ENCODE measurements at places on chromosomes 5 and 9. TPM values are rescaled to one million over a fixed set of nuclear protein-coding genes. Genes with fewer than 3 reads are reported as not detected.

The IL9 gene
- total RNA-seq: not detected

The SV2C gene
- total RNA-seq: not detected

The ST6GALNAC6 gene
- 69.5 TPM for total RNA-seq

The NPR3 gene
- total RNA-seq: 14.9 TPM

The SPATA31E1 gene
- total RNA-seq: not detected

The CCDC69 gene
- total RNA-seq: 4.0 TPM

The SPINK7 gene
- total RNA-seq: not detected

The COL27A1 gene
- 5.4 TPM for total RNA-seq

DNA sequence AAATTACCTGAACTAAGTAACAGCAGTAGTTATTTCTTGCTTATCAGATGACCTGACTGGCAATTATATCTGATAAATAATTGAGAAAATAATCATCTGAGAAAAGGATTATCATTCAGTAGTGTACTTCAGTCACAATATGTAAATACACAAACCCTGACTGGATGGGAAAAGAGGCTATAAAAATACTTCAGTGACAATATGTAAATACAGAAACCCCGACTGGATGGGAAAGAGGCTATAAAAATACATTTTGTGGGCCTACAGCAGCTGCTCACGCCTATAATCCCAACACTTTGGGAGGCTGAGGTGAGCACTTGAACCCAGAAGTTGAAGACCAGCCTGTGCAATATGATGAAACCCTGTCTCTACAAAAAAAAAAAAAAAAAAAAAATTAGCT lies 11.1 kb downstream of the UBAP2 start:
- H3K4me3 ChIP-seq: no peak overlapping the region
- no peak for DNase-seq
- H3K27ac ChIP-seq: no peak overlapping the region
- no peaks in the 10 kb centered on the region for H3K27me3 ChIP-seq
- no peaks in the 10 kb centered on the region for H3K4me1 ChIP-seq
- H3K36me3 ChIP-seq: no peaks in the 10 kb centered on the region

- no peak for DNase-seq
- H3K36me3 ChIP-seq: no peaks in the 10 kb centered on the region
- no peaks in the 10 kb centered on the region for H3K27me3 ChIP-seq
- H3K4me3 ChIP-seq: no peak overlapping the region
- no peaks in the 10 kb centered on the region for H3K4me1 ChIP-seq
These were observed 229.1 kb downstream of the SEMA5A start for GRCh38 chr5:9316733-9317132.

DNA sequence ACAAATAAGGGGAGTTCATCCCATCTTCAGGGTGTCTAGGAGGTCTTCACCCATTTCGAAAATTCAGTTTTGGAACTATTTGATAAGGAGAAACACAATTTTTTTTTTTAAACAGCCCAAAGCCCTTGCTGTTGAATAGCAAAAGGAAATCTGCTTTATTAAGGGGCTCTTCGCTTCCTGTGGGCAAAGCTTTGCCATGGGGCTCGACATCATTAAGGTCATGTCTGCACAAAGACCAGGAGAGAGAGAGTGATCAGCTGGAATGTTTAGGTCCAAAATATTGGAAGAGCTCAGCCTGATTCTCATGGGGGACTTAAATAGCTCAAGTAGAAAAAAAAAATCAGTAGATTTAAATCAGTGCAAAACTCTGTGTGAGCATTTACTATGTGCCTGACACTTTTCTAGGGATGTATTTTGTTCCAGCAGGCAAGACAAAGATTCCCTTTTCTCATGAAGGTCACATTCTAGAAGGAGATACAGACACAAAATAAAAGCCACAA lies 564.6 kb upstream of the KLF4 start:
- H3K4me1 ChIP-seq: peaks cover 26% of the 10 kb centered on the region
- peak overlapping the region; percentile 42 for H3K27ac ChIP-seq
- no peak overlapping the region for H3K4me3 ChIP-seq

- H3K4me1 ChIP-seq: no peaks in the 10 kb centered on the region
- no peaks in the 10 kb centered on the region for H3K27me3 ChIP-seq
- H3K27ac ChIP-seq: no peak overlapping the region
These were observed 713.6 kb downstream of the TLE4 start for GRCh38 chr9:80285326-80285725.

GRCh38 chr5:152601806-152602732 lies 197.0 kb upstream of the NMUR2 start:
- no peak for DNase-seq
- H3K27me3 ChIP-seq: no peaks in the 10 kb centered on the region
- no peaks in the 10 kb centered on the region for H3K36me3 ChIP-seq
- no peaks in the 10 kb centered on the region for H3K4me1 ChIP-seq
- H3K4me3 ChIP-seq: no peak overlapping the region

GRCh38 chr9:69174616-69175463 lies 763 bp downstream of the TJP2 start:
- H3K4me3 ChIP-seq: peak overlapping the region; percentile 82
- no peaks in the 10 kb centered on the region for H3K36me3 ChIP-seq

- peaks cover 7% of the 10 kb centered on the region for H3K36me3 ChIP-seq
- no peaks in the 10 kb centered on the region for H3K27me3 ChIP-seq
- peak; percentile 42 for DNase-seq
- H3K4me1 ChIP-seq: peaks cover 10% of the 10 kb centered on the region
- H3K4me3 ChIP-seq: no peak overlapping the region
These were observed 38.9 kb downstream of the ACO1 start for GRCh38 chr9:32423371-32423770.

DNA sequence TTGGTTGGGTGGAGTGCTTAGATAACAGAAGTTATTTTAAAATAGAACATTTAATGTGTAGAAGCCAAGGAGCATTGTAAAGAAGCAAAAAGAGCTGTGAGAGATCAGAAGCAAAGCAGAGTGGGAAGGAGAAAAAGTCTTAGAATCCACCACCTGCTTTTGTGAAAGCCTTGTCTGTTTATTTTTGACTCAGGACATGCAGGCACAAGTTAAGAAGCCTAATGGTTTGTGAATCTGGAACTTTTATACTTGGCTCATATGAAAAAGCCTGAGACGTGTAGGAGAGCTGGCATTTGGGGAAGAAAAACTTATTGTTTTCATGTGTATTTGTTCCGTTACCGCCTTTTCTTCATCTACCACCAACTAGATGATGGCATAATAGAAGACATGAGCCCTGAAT lies 38.5 kb upstream of the ITGA2 start:
- H3K4me3 ChIP-seq: no peak overlapping the region
- H3K36me3 ChIP-seq: no peaks in the 10 kb centered on the region
- peaks cover 7% of the 10 kb centered on the region for H3K4me1 ChIP-seq
- H3K27me3 ChIP-seq: no peaks in the 10 kb centered on the region

DNA sequence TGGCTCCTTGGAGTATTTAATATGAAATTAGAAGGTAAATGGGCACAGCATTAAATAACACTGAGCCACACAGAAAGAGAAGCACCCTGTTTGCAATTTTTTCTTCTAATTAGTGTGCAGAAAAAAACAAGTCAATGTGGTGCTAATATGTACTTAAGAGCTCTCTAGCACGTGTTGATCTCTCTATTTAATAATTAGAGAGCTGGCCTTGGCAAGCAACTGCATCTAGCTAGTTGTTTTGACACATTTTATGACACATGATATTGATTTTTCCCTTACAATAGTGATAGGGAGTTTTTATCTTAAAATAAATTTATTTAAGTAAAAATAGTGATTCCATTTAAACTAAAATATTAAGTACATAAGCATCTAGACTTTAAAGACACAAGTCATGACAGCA lies 54.5 kb upstream of the NUDT12 start:
- H3K4me3 ChIP-seq: no peak overlapping the region
- no peaks in the 10 kb centered on the region for H3K36me3 ChIP-seq
- no peaks in the 10 kb centered on the region for H3K27me3 ChIP-seq
- no peaks in the 10 kb centered on the region for H3K4me1 ChIP-seq
- no peak for DNase-seq

- peaks cover 2% of the 10 kb centered on the region for H3K4me1 ChIP-seq
- no peak overlapping the region for H3K27ac ChIP-seq
- DNase-seq: peak; percentile 33
- no peaks in the 10 kb centered on the region for H3K36me3 ChIP-seq
- H3K4me3 ChIP-seq: no peak overlapping the region
- no peaks in the 10 kb centered on the region for H3K27me3 ChIP-seq
These were observed 363.0 kb upstream of the RIOK2 start for GRCh38 chr5:97545886-97546535.

DNA sequence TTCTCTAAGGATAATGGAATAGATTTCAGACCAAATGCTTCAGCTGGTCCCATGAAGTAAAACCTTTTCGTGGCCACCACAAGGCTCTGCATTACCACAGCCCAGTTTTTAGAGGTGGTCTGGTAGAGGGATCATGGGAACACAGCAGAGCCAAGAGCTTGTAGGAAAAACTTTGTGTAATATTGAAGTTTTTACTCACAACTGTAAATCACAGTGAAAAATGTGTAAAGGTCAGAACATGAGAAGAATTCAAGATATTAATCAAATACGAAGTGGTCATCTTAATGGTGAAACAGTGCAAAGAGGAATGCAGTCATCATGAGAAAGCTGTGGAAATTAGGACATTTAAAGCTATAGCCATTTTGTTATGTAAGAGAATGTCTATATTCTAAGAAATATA lies 197.5 kb downstream of the NPR3 start:
- H3K27ac ChIP-seq: no peak overlapping the region
- no peaks in the 10 kb centered on the region for H3K36me3 ChIP-seq
- no peaks in the 10 kb centered on the region for H3K4me1 ChIP-seq
- H3K4me3 ChIP-seq: no peak overlapping the region
- DNase-seq: peak; percentile 55

Measured in fibroblast of lung (primary cell).